ENCODE measurements at places on chromosomes 1 and 21.
A peak's percentile ranks its signal among the peaks of the same experiment; 100 is the strongest.

GRCh38 chr1:193660428-193660827, 474.0 kb upstream of the B3GALT2 start:
- H3K27ac ChIP-seq, result no peak overlapping the region
- H3K36me3 ChIP-seq, result no peaks in the 10 kb centered on the region
- H3K27me3 ChIP-seq, result no peaks in the 10 kb centered on the region
- no peak for DNase-seq
- no peaks in the 10 kb centered on the region for H3K4me1 ChIP-seq

DNA sequence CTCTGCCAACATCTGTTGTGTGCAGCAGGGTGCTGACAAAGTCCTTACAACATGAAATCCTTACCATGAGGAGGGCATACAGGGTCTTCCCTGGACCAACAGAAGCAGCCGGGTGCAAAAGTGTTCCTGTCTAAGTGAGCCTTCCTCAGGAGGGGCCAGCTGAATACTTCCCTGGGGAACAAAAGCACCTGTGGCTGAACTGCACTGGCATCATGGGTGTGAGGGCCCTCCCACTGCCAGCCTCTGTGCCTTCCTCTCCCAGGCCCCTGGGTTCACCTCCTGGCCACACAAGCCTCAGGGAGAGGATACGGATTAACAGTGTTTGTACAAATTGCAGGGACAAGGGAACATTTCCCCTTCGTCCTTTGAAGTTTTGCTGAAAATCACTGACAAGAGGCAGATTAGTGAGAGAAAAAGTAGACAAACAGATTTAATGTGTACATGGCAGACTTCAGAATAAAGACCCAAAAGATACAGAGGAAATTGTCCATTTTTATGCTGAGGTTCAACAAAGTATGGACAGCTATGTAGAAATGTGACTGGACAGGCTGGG, 91.0 kb upstream of the PPM1J start:
- no peak overlapping the region for H3K27ac ChIP-seq
- no peak for DNase-seq
- peaks cover 15% of the 10 kb centered on the region for H3K27me3 ChIP-seq
- no peak overlapping the region for H3K4me3 ChIP-seq

GRCh38 chr1:19941206-19941568, 17.8 kb upstream of the PLA2G2E start:
- H3K27me3 ChIP-seq, result no peaks in the 10 kb centered on the region
- no peaks in the 10 kb centered on the region for H3K36me3 ChIP-seq
- no peak overlapping the region for H3K4me3 ChIP-seq
- DNase-seq, result no peak
- H3K4me1 ChIP-seq, result no peaks in the 10 kb centered on the region

- DNase-seq, result no peak
- no peak overlapping the region for H3K27ac ChIP-seq
- H3K27me3 ChIP-seq, result no peaks in the 10 kb centered on the region
- no peaks in the 10 kb centered on the region for H3K36me3 ChIP-seq
Observed at GRCh38 chr1:59427155-59427554, 130.3 kb downstream of the FGGY start.

GRCh38 chr21:34282223-34282622, 81.6 kb upstream of the KCNE2 start:
- H3K27me3 ChIP-seq, result no peaks in the 10 kb centered on the region
- H3K27ac ChIP-seq, result no peak overlapping the region
- no peaks in the 10 kb centered on the region for H3K36me3 ChIP-seq
- H3K4me3 ChIP-seq, result no peak overlapping the region

GRCh38 chr1:244171241-244171985, 120.3 kb downstream of the ZBTB18 start:
- H3K36me3 ChIP-seq, result no peaks in the 10 kb centered on the region
- no peak for DNase-seq
- no peaks in the 10 kb centered on the region for H3K27me3 ChIP-seq
- no peak overlapping the region for H3K27ac ChIP-seq
- H3K4me1 ChIP-seq, result no peaks in the 10 kb centered on the region

DNA sequence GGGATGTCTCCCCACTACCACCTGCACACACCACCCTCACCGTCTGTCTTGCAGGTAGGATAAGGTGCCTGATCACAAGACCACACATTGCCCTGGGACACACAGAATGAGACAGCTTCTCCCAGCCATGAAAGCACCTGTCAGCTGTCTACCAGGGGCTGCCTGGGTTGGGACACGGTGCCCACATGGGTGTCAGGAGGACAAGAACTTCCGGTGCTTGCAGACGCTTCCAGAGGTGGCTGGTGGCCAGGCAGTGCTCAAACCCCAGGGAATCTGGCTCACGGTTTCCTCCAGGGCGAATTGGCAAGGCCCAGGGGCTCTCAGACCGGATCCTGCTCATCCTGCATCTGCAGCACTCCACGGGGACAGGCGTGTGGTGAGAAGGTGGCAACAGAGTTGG, 182.6 kb upstream of the ARHGEF16 start:
- DNase-seq, result no peak
- H3K27ac ChIP-seq, result no peak overlapping the region
- H3K27me3 ChIP-seq, result peaks cover 2% of the 10 kb centered on the region
- H3K36me3 ChIP-seq, result no peaks in the 10 kb centered on the region
- H3K4me3 ChIP-seq, result no peak overlapping the region
- H3K4me1 ChIP-seq, result no peaks in the 10 kb centered on the region

DNA sequence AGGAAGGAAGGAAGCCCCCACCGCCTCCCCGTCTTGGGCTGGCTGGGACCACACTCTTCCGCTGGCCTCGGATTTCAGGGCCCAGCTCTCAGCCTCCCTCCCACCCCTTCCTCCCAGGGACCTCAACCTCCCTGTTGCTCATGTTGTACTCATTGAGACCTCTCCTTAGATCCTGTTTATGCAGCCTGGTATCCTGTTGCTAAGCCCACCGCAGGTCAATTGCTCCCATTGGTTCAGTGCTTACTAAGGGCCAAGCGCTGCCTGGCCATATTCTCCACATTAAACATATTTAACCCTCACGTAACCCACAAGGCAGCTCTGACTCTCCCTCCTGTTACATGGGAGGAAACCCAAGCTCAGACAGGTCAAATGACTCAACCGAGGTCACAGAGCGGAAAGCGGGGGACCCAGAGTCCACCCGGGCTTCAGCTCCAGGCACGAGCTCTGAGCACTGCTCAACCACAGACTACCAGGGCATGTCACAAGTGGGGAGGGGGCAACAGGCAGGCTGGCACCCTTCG, 23.2 kb upstream of the H6PD start:
- H3K27ac ChIP-seq, result no peak overlapping the region
- peaks cover 38% of the 10 kb centered on the region for H3K27me3 ChIP-seq
- H3K4me3 ChIP-seq, result no peak overlapping the region
- DNase-seq, result no peak

- no peaks in the 10 kb centered on the region for H3K4me1 ChIP-seq
- H3K4me3 ChIP-seq, result no peak overlapping the region
- peaks cover 8% of the 10 kb centered on the region for H3K27me3 ChIP-seq
- H3K27ac ChIP-seq, result no peak overlapping the region
- DNase-seq, result no peak
- no peaks in the 10 kb centered on the region for H3K36me3 ChIP-seq
Observed at GRCh38 chr21:37695111-37695510, 221.1 kb downstream of the KCNJ6 start.

DNA sequence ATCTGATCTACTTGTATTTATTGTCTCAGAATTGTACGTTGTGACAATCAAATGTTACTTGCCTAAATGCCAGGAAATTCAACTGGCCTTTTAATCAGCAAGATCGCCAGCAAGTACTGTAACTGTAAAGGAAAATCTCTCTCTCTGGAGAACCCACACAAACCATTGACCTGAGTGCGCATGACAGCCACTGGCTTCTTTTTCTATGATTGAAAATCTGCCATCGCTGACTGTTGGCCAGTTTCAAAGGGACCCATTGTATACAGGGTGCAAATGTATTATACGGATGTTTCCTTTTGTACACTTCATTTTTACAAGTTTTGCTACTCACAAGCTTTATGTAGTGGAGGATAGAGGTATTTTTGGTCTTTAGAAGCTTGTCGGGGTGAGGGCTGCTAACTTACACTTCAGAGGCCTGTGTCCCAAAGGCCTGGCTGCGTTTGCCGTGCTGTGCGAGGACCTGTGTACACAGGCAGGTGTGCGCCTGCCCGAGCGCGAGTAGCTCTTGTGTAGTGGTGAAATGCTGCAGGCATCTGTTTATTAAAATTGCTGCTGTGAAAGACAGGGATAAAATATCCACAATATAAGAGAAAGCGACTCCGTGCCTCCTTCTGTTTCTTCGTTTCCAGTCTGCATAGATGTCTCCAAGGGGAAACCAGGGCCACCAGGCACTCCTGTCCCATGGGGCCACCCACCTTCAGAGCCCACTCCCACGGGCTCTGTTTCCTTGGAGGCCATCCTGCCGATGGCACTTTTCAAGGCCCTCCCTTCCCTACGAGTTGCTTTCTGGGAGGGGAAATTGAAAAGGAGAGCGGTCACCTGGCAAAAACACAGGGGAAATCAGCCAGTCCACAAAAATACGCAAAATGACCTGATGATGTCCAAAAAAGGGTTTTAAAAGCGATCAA, 25.3 kb upstream of the TRAPPC10 start:
- H3K4me3 ChIP-seq, result no peak overlapping the region
- peaks cover 10% of the 10 kb centered on the region for H3K36me3 ChIP-seq
- peaks cover 3% of the 10 kb centered on the region for H3K4me1 ChIP-seq
- no peak for DNase-seq
- H3K27me3 ChIP-seq, result no peaks in the 10 kb centered on the region

GRCh38 chr1:2611621-2612437, 21.0 kb downstream of the MMEL1 start:
- no peaks in the 10 kb centered on the region for H3K4me1 ChIP-seq
- H3K27ac ChIP-seq, result no peak overlapping the region
- no peak overlapping the region for H3K4me3 ChIP-seq
- DNase-seq, result no peak
- peaks cover 41% of the 10 kb centered on the region for H3K27me3 ChIP-seq

DNA sequence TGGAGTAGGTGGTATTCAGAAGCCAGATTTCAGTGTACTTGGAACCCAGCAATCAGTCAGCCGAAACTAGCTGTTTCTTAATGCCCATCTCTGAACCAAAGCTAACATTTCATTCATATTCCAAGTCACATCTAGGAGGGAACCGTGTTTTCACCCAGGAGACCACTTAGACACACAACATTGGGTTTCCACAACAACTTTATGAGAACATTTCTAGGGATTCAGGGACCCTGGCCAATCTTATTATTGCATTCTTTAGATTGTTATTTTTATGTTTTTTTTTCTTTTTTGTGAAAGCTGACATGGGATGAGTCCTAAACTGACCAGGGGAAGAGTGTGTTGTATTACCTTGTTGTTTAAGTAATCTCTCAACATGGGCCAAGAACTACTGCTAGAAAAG, 72.5 kb upstream of the KIAA0040 start:
- peaks cover 5% of the 10 kb centered on the region for H3K27me3 ChIP-seq
- no peak overlapping the region for H3K4me3 ChIP-seq
- H3K4me1 ChIP-seq, result no peaks in the 10 kb centered on the region

GRCh38 chr1:204223129-204223860, 9.5 kb upstream of the GOLT1A start:
- DNase-seq, result no peak
- no peak overlapping the region for H3K4me3 ChIP-seq
- H3K27me3 ChIP-seq, result no peaks in the 10 kb centered on the region
- H3K36me3 ChIP-seq, result no peaks in the 10 kb centered on the region
- no peak overlapping the region for H3K27ac ChIP-seq

DNA sequence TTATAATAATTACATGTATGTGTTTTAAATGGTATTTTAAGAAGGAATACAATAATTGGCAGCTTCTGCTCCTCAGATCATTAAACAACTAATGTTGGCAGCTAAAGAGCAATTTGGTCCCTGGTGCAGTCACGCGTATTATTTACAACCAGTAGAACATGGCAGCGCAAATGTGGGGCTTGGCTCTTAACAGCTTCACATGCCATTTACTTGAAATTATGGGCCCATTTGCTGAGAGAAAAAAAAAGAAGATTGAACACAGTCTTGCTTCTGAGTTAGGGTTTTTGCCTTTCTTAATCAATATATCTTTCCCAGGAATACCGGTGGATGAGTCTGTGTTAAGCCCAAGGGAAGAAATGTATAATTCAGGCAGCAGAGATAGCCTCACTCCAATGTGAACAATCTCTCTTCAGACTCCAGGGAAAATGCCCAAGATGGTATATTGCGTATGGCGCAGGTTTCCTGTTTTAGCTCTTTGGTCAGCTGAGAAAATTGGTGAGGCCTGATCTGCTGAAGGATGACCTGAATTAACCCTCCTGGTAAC, 174.5 kb downstream of the DISC1 start:
- no peak for DNase-seq
- no peaks in the 10 kb centered on the region for H3K27me3 ChIP-seq
- no peak overlapping the region for H3K27ac ChIP-seq
- H3K4me1 ChIP-seq, result no peaks in the 10 kb centered on the region
- H3K36me3 ChIP-seq, result no peaks in the 10 kb centered on the region

GRCh38 chr1:160489513-160490261, 33.4 kb downstream of the SLAMF6 start:
- H3K4me3 ChIP-seq, result no peak overlapping the region
- no peaks in the 10 kb centered on the region for H3K27me3 ChIP-seq
- H3K27ac ChIP-seq, result peak overlapping the region; percentile 39
- peaks cover 94% of the 10 kb centered on the region for H3K36me3 ChIP-seq
- H3K4me1 ChIP-seq, result no peaks in the 10 kb centered on the region

GRCh38 chr1:113168946-113169345, 95.9 kb downstream of the LRIG2 start:
- peaks cover 20% of the 10 kb centered on the region for H3K27me3 ChIP-seq
- H3K36me3 ChIP-seq, result no peaks in the 10 kb centered on the region
- H3K4me1 ChIP-seq, result no peaks in the 10 kb centered on the region

- peak overlapping the region; percentile 73 for H3K27ac ChIP-seq
- no peaks in the 10 kb centered on the region for H3K36me3 ChIP-seq
- H3K27me3 ChIP-seq, result no peaks in the 10 kb centered on the region
- H3K4me1 ChIP-seq, result peaks cover 24% of the 10 kb centered on the region
- H3K4me3 ChIP-seq, result peak overlapping the region; percentile 88
Observed at GRCh38 chr1:51518586-51519047, 449 bp downstream of the EPS15 start.

DNA sequence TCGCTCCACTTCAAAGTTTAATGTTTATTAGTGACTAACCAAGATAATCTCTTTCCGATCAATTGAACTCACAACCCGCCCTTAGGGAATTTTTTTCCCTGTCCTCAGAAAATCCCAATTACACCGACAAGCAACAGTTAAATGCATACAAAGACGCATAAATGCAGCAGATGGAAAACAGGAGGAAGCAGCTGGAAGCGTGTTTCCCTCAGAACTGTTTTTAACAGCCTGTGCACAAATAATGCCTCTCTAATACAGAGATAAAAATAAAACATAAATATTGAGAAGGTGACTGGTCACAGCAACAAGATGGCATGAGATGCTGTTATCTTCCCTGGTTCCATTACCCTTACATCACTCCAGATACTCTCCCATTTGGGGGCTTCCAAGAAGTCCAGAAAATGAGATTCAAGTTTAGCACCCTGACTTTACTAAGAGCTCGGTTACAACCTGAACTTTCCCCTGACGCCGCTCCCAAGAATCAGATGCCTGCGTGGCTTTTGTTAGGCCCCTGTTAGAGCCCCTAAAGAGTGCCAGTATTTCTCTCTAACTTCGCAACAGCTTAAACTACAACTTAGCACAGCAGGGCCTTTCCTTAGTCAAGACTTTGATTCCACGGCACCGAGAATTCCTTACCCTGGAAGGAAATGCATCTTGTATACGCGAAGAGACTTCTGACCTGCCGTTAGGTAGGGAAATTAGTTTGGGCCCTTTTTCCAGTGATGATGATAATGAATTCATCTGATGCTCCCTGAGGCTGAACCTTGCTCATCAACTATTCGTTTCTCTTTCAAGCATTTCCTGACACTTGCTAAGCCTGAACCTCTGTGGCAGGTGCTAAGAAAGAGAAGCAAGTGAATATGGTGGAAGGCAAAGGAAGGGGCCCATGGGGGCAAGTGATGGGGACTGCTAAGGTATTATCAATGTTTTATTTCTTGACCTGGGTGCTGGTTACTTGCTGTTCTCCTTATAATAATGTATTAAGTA, 137.7 kb upstream of the SMYD2 start:
- H3K27me3 ChIP-seq, result no peaks in the 10 kb centered on the region
- no peaks in the 10 kb centered on the region for H3K36me3 ChIP-seq
- H3K4me3 ChIP-seq, result no peak overlapping the region
- H3K4me1 ChIP-seq, result no peaks in the 10 kb centered on the region
- no peak for DNase-seq
